NCI-H1694 (cell line): ENCODE measurements at places on chromosomes 6 and 20.

- DNase-seq = no peak
These were observed 98.2 kb downstream of the THBS2 start for GRCh38 chr6:169155481-169155880.

- DNase-seq = no peak
These were observed 730.4 kb downstream of the KIF16B start for GRCh38 chr20:15842872-15843271.

- no peak for DNase-seq
These were observed 204.4 kb upstream of the PMEPA1 start for GRCh38 chr20:57914205-57914604.

DNA sequence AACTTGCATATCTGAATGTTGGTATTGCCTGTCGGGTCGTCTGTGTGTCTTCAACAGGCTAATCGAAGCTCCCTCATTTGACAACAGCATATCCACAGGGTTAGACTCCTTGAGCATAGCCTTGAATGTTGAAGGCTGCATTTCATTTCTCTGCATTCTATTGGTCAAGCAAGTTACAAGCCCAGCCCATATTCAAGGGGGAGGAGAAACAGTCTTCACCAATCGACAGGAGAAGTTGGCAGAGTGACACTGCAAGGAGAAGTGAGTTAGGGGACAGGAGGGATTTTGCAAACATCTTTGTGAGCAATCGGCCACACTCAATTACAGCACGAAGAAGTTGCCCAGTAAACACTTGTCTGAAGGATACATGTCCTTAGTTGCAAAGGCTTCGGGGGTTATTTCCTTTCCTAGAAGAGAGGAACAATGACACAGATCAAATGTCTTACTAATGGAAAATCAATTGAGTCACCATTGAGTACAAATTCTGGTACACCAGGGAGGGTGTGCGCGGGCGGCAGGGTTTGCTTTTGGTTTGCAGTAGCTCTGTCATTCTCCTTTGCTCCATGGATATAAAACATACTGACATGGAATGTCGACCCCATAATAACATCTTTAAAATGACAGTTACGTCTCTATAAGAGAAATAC is 60.6 kb upstream of the NT5E start:
- DNase-seq = no peak

GRCh38 chr6:45421709-45422502 is 44.2 kb upstream of the SUPT3H start:
- no peak for DNase-seq

DNA sequence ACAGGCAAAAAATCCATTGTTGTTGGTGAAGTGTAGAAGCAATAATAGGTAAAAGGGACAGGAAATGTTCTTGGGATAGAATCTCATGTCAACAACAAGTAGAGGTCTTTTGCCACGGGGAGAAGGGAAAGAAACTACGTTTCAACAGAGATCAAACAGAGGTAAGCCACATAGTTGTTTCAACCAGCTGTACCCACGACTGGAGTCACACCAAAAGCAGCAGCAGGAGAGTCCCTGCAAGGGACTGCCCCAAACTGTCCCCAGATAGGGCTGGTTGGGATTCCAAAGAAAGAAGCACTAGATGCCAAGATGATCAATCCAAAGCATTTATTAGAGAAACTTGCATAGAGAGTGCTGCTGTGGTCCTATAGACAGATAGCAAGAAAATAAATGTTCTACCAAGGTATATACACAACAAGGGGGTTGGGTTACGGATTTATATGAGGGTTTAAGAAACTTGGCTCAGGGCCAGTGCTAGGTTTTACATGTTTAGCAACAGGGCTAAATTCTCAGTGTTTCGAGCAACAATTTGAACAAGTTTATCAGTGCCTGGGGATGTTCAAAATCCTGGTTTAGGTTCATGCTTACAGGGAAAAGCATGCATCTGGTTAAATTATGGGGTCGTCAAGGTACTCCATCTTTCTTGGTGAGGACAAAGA is 466.5 kb downstream of the MMUT start:
- DNase-seq = no peak

DNA sequence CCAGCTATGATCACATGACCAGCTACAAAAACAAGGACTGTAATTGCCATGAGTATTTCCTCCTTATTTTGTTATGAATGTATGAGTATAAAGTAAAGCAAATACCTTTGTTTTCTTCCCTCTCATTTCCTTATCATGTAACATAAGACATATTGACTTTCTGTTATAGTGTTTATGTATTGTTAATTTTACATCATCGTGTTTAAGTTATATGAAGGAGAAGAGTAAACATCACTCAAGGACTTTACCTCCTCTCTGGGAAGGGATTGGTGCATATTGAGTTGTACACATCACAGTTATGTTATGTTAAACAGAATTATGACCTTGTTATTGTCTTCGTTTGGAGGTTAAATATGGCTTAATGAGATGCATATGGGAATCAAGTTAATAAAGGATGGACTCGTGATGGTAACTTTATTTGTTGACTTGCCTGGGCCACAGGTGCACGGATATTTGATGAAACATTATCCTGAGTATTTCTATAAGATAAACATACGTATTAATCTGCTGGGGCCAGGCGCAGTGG is 57.3 kb upstream of the CNKSR3 start:
- no peak for DNase-seq

GRCh38 chr6:158002249-158002950 is 20.7 kb downstream of the SYNJ2 start:
- no peak for DNase-seq

- no peak for DNase-seq
These were observed 122.9 kb upstream of the FOXO3 start for GRCh38 chr6:108437821-108438220.

DNA sequence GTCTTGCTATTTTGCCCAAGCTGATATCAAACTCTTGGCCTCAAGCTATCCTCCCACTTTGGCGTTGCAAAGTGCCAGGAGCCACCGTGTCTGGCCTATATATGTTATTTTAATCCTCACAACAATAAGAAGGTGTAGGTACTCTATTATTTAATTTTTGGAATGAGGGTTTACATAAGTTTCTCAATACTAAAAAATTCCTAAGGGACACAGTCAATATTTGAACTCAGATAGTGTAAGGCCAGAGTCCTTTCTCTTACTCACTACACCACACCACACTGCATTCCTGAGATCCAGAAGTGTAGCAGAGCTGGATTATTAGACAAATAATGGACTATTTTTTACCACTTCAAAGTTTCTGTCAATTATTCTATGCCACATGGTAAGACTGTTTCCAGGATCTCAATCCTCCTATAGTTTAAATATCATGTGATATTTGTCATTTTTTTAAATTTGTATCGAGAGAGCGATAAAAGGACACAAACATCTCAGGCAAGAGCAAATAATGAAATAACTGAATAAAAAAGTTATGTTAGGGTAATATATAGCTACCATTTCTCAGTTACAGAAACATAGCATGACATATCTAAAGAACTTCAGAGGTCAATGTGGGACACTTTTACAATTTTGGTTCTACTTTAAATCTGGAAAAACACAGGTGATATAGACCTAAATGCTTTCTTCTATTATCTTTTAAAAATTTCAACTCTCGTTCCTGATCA is 162.2 kb upstream of the THEMIS start:
- no peak for DNase-seq

DNA sequence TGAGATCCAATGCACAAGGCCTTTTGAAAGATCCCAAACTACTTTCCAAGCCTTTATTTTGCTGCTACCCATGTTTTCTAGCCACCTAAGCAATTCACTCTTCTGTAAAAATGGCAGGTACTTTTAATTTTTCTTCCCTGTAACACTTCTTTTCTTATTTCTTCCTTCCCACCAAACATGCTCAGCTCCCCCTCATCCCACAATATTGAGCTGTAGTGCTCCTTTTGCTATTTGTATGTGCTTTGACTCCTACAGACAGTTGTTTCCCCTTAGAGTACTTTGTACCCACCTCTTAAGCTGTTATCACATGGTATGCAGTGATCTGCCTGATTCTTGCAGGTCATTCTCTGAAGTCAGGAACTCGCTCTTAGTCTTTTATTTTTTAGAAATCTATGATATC is 49.3 kb downstream of the QKI start:
- DNase-seq = no peak

DNA sequence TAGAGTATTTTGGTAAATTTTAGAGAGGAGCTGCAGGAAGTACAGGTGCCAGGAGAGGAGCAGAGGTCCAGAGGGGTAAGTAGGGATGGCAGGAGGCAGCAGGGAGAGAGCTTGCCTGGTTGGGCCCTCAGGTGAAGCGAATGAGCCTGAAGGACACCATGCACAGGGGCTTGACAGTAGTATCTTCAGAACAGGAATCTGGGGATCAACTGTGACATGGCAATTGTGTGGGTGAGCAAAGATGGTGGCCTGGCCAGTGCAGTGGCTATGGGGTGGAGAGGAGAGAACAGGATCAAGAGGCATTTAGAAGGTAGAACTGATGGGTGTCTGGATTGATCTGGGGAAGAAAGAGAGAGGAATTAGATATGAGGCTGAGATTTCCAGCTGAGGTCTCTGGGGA is 68.7 kb upstream of the RNF24 start:
- DNase-seq = no peak

- no peak for DNase-seq
These were observed 52.2 kb downstream of the TGM2 start for GRCh38 chr20:38112930-38113294.

DNA sequence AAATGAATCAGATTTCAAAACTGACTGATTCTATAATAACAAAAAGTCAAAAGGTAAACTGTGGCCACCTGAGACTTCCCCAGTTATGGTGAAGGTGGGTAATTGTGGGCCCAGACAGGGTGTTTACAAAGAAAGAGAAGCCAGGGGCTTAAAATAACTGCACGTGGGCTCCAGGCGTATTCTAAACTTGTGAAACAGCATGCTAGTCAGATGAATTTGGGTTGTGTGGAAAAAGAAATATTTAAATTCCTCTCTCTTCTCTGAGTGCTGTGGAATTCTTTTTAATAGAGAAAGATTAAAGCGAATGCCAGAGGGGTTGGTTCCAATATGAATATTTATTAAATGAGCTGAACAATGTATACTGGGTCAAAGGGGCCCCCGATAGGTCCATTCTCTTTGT is 166.3 kb upstream of the AFDN start:
- no peak for DNase-seq

GRCh38 chr6:2982426-2983117 is 11.2 kb upstream of the SERPINB6 start:
- DNase-seq = no peak

DNA sequence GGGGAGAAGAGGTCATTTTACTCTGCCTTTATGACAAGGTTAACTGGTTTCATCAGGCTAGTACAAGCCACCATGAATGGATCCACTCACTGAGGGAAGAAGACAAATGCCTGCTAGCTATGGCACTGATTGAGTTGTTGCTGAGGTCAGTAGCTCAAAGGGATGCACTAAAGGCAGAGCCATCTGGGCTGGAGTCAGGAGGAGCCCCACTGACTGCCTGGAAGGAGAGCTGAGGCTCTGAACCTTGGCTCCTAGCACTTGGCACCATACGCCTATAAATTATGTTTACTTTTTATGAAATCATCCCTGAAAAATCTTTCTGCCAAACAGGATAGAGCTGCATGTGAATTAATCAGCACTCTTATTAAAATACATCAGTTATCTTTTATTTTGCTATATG is 104.6 kb downstream of the DTD1 start:
- no peak for DNase-seq

GRCh38 chr6:39543950-39544349 is 181.3 kb downstream of the KIF6 start:
- DNase-seq = no peak

DNA sequence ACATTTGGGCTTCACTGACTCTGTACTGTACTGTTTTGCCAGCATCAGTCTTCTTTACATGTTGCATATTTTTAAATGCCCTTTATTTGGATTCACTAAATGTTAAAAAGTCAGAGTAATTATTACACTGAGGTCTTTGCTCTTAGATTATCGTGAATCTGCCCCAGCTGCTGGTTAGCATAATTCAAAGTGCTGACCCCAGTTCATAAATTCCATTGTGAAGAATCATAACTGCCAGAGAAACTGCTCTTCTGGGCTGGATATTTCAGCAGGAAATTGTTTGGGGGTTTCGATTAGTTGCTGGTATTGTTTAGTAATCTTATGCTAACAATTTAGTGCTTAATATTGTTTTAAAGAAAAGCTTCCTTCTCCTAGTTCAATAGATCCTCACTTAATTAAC is 682.1 kb upstream of the MAP3K7 start:
- no peak for DNase-seq

DNA sequence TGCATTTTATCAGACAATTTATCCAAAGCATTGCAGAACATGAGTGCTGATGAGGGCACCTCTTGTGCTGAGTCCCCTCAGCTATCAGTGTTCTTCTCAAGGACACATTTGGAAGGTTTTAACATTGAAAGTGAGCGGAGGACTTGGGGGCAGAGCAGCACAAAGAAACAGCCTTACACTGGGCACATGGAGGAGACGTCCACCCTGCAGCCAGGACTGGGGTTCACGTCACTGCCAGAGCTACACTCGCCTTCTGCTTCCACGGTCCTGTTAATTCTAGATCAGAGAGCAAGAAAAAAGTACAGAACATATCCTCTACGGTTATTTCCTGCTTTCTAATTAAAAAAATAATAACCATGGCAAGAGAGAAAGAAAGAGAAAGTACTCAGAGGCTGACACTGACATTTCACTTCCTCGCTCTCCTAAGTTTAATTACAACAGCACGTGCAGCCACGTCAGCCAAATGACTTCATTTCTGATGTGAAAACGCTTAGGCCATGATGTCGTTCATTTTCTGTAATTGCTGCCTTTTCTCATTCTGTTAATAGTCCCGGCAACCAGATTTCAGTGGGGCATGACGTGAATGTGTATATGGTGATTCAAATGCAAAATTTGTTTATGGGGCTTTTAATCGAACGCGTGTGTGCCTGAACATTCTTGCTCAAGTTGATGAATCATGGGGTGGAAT is 5.1 kb downstream of the PRND start:
- DNase-seq = no peak

DNA sequence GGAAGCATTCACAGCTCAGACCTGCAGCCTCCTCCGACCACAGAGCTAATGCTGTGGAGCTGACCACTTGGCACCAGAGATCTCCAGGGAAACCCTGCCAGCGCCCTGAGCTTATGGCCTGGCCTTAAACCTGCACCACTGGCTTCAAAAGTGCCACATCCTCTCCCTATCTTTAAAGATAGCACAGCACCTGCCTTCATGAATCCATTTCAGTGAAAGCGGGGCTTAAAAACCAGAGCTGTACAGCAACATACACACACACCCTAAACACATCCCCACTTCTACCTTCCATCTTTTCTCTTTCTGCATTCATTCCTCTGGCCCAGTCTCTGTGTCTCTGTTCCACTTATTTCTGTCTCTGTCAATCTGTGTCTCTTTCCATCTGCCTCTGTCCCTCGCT is 59.8 kb upstream of the CCDC167 start:
- no peak for DNase-seq

DNA sequence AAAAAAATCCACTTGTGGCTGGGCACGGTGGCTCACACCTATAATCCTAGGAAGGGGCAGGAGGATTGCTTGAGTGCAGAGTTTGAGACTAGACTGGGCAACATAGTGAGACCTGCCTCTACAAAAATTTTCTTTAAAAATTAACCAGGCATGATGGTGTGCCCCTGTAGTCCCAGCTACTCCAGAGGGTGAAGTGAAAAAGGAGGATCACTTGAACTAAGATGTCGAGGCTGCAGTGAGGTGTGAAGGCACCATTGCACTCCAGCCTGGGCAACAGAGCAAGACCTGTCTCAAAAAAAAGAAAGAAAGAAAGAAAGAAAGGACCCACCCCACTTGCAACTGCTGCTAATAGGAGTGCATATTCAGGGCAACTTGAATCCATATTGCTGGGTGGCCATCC is 13.7 kb upstream of the SNX3 start:
- DNase-seq = no peak

- no peak for DNase-seq
These were observed 100.9 kb downstream of the MYB start for GRCh38 chr6:135281964-135282363.
